ENCODE measurements at places on chromosomes 3 and 15.
A peak's percentile ranks its signal among the peaks of the same experiment; 100 is the strongest.

DNA sequence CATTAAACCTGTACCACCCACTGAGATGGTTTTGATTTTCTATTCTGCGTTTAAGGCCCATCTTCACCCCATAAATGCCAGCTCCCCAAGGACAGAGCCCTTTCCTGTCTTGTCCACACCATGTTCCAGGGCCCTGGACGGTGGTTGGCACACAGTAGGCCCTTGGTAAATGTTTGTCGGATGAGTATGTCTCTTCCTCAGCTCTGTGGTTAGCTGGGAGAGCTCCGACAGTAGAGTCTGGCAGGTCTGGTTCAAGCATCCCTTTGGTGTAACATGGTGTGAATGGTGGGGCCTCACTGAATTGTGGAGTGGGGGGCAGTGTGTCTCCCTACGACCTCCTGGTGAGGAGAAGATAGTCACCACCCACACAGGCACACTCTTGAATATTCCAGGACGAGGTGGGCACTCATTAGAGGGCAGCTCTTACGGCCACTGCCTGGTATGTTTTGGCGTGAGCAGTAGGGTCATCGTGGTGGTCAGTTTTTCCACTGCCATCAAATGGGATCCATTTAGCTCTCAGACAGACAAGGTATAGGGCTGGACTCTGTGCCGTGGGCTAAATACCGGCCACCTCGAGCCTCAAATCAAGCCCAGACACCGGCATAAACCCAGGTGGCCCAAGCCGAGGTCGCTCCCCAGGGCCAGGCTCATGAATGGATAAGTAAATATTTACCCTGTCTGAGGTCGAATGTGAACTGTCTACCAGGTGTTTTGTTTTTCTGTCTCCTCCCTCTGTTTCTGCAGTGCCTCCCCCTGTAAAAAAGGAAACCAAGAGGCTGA, 61.3 kb downstream of the SMAD3 start:
- peak; percentile 72 for DNase-seq

DNA sequence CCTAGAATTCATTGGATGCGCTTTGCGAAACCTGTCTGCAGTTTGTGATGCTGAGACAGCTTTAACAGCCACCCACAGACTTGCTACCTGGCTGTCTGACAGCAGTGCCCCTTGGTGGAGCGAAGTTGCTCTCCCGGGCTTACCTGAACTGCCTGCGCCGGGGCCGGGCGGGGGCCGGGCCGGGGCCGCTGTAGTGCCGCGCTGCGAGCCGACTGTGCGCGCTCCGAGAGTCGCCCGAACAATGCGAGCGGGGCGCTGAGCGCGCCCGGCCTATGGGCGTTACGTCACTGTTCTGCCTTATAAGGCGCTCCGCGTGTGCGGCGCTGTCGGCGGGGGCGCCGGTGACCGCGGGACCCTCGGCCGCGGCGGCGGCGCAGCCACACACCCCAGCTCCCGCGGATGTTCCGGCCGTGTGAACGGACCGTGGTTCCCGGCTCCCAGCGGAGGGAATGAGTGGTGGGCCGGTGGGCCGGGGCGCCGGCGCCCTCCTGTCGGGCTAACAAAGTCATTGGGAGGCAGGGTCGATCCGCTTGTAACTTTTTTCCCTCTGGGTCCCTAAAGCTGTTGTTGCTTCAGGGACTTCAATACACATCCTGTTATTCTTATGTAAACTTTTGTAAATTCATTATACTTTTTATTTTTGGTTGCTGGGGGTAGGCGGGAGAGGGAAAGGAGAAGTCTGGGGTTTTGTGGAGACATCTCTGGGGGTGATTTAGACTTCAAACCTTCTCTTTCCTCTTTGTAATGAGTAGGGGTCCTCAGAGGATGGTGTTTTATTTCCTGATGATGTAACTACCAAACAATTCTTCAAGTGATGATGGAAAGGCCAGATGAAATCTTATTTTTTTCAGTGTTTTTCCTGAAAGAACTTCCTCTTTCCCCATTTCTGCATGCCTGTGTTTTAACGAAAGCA, 58.5 kb downstream of the CMSS1 start:
- peak; percentile 88 for DNase-seq

- DNase-seq = peak; percentile 77
These were observed 2.2 kb downstream of the LRCH3 start for GRCh38 chr3:197793247-197793646.

DNA sequence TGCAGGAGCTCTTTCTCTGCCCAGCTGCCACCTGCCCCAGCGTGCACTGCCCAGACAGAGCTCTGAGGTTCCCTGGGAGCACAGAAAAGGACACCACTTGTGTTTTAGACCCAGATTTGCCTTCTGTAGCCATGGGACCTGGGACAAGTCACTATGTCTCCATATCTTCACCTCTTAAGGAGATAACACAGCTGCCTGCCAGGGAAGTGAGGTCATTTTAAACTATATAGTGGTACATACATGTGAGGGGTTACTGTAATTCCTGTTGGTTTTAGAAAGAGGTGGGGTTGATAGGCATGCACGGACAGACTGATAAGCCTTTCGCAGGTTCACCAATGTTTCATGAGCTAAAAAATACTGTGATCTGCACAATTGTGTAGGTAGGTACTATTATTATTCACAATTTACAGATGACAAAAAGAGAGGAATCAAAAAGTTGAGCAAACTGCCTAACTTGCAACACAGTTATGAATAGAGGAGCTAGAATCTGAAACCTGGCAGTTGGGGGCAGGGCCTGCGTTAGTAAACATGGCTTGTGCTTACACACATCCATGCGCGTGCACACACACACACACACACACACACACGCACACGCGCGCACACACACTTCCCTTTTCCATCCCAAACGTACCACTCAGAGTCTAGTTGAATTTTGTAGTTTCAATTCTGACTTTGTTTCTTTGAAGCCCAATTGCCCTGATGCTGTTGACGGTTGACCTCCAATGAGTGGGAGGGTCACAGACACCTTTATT, 193.6 kb downstream of the FAM43A start:
- DNase-seq = no peak

DNA sequence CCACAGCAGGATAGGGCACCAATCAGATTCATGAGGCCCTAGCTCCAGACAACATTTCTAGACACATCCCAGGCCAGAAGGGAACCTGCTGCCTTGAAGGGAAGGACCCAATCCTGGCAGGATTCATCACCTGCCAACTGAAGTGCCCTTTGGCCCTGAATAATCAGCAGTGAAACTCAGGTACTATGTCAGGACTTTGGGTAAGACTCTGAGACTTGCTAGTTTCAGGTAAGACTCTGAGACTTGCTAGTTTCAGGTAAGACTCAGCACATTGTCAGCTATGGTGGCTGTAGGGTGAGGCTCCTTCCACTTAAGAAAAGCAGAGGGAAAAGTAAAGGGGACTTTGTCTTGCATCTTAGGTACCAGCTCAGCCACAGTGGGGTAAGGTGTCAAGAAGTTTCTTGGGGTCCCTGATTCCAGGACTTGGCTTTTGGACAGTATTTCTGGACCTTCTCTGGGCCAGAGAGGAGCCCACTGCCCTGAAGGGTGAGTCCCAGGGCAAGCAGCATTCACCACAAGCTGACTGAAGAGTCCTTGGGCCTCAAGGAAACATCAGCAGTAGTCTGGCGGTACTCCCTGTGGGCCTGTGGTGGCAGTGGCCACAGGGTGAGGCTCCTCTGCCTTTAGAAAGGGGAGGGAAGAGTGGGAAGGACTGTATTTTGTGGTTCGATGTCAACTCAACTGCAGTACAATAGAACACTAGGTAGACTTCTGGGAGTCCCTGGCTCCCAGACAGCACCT, 13.7 kb upstream of the COL8A1 start:
- no peak for DNase-seq

GRCh38 chr3:135964160-135964955, 1.2 kb upstream of the PPP2R3A start:
- DNase-seq = no peak

GRCh38 chr15:40755812-40756208, 756 bp upstream of the RMDN3 start:
- peak; percentile 20 for DNase-seq

DNA sequence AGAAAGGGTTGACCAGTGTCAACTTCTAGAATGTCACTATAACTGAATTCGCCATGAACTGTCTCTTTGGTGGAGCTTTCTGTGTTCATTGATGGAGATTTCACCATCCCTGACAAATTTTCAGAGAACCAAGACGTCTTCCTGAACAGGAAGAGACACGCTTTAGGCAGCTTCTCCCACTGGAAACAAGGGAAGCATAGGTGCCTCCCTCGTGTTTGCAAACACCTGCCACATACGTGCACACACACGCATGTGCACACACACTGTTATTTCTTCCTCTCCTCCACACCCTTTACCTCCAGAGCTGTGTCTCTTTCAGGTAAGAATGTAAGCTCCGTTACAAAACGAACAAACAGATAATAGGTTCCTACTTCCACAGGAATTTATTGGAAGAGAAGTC, 15.6 kb downstream of the ARRDC4 start:
- DNase-seq = no peak

DNA sequence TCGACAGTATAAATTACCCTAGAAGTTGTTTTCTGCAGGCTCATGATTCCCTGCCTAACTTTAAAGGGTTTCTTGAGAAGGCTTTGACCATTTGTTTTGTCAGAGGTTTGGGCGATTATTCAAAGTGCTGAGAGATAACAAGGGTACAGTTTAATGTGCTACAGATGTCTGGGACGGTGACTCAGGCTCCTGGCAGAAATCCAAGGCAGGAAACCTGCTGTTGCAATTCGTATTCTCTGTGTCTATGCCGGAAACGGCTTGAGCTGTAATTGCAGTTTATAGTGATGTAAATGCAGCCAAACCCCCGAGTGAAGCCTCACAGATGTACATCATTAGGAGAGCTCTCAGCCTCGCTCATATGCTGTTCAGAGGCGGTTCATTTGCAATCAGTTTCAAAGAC, 65.6 kb downstream of the SYNPR start:
- peak; percentile 87 for DNase-seq

- DNase-seq = no peak
These were observed 691 bp downstream of the RHCG start for GRCh38 chr15:89495638-89496145.
